Renal pelvis (tissue), 12 donors: ENCODE measurements at places on chromosomes 2 and 18. TPM values are rescaled to one million over a fixed set of nuclear protein-coding genes. Genes with fewer than 3 reads are reported as not detected.
A peak's percentile ranks its signal among the peaks of the same experiment; 100 is the strongest.

Gene CDH19
- 0.39 TPM for polyA plus RNA-seq

Gene ACMSD
- 49.0 TPM for polyA plus RNA-seq

Gene GPR155
- 3.8 TPM for polyA plus RNA-seq

- DNase-seq, result peak; percentile 85
Measured at GRCh38 chr2:30165050-30165520, 18.3 kb downstream of the YPEL5 start.

DNA sequence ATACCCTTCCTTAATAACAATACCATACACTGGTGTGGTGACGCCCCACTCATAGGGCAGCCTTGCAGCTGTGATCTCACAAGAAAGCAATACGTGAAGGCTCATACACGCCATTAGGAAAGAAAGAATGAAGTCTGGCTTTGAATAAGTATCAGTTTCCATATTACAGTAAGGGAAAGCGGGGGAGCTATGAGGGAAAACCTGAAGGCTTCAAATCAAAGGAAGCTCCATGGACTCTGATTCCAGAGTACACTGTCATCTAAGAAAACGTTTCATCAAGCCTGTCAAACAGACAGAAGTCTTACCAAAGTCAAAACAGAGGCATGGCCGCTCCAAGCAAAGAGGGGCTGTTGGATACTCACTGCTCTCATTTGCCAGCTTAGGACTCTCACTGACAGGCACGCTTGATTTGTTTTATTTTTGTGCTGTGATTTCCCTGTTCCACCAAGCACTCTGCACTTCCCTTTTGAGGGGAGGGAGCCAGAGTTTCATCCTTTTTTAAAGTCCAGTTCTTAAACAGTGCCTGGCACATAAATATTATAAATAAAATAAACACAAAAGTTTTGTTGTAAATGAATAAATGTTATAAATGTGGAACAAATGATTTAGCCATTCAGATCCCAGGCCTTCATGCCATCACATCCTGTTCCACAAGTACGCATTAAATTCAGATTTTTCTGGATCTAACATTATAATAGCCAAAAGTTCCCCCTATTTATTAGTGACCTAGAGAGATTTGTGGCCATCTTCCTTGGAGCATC is 221.2 kb downstream of the PIEZO2 start:
- DNase-seq, result no peak

- no peak for DNase-seq
Measured at GRCh38 chr2:170886386-170886785, 42.7 kb upstream of the GORASP2 start.

GRCh38 chr18:34710458-34710914 is 388 bp downstream of the DTNA start:
- no peak for DNase-seq
